RPMI8226 (cell line): ENCODE measurements at places on chromosomes 16 and 17.

GRCh38 chr16:2486645-2487516 lies 12.0 kb downstream of the TBC1D24 start:
- DNase-seq, result no peak

- no peak for DNase-seq
Measured at GRCh38 chr16:11064202-11064540, 119.8 kb downstream of the CLEC16A start.

DNA sequence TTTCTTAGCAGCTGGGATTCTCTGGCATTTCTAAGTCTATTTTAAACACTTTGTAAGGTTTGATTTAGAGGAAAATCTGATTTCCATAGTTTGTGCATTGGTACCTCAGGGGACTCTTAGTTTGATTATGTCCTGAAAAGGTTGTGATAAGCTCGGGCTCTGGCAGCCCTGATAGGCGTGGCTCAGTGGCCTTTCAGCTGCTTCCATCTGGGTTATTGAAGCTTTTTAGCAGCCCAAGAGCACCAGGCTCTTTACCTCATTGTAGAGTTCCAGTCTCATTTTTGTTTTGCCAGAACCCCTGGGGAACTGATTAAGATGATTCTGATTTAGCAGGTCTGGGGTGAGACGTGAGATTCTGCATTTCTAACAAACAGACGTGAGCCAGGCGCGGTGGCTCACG lies 412.3 kb downstream of the XYLT1 start:
- DNase-seq, result no peak

DNA sequence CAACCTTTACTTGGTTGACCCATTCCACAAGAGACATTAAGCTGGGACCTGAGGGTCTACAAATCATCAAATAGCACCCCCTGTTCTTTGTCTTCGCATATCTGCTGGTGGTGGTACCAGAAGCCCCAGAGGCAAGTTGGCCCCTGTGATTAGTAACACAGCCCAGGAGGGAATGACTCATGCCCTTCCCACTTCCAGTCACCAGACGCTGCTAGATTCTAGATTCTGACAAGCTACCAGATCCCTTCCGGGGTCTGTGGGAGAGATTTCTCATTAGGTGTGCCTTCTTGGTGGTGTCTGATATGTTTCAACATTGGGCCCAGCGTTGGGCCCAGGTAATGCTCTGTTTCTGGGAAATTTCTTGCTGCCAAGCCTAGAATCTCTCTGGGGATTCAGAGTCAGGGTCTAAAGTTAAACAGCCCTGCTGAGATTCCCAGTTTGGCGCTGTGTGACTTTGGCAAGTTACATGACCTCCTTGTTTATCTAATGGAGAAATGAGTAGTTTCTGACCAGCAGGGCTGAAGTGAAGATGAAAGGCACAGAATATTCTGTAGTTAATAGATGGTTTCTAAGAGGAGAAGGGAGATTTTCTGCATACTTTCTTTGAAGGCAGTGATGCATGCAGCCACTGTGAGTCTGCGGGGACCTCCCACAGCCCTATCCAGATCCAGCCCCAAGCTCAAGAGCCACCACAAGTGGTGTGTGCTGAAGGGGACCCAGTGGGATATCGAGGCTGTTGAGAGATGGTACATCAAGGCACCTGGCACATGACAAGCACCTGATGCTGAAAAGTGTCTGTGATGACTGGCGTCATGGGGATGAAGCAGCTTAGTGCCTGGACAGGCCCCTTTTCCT lies 3.9 kb downstream of the TRPV2 start:
- no peak for DNase-seq

DNA sequence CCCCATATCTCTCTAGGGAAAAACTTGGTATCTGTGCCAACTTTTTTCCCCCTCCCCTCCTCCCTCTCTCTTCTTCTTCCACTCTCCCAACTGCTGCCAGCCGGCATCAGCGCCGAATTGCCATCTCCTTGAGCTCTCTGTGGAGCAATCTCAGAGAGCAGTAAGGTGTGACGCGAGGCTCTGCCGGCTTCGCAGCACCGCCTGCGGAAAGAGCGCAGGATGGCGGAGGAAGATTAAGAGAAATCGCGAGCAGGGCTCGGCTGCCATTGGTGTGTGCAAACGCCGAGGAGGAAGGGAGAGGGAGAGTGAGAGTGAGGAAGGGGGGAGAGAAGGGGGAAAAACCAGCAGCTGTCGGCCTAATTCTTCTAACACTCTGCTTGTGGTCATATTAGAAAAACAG lies 44.2 kb downstream of the NEUROD2 start:
- DNase-seq, result no peak

DNA sequence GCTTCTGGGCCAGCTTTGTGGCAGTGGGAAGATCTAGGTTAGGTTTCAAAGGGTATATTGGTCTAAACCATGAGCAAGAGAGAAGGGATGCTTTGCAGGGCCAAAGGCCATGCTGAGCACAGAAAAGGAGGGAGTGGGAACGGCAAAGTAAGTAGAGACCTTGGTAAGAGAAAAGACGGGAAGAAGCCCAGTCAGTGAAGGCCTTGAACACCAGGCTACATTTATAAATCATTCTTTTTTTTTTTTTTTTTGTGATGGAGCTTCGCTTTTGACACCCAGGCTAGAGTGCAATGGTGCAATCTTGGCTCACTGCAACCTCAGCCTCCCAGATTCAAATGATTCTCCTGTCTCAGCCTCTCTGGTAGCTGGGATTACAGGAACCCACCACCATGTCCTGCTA lies 18.1 kb downstream of the TOM1L2 start:
- DNase-seq, result no peak

- no peak for DNase-seq
Measured at GRCh38 chr16:23528644-23529310, 18.5 kb upstream of the GGA2 start.

GRCh38 chr16:84660973-84661372 lies 12.7 kb downstream of the KLHL36 start:
- no peak for DNase-seq

DNA sequence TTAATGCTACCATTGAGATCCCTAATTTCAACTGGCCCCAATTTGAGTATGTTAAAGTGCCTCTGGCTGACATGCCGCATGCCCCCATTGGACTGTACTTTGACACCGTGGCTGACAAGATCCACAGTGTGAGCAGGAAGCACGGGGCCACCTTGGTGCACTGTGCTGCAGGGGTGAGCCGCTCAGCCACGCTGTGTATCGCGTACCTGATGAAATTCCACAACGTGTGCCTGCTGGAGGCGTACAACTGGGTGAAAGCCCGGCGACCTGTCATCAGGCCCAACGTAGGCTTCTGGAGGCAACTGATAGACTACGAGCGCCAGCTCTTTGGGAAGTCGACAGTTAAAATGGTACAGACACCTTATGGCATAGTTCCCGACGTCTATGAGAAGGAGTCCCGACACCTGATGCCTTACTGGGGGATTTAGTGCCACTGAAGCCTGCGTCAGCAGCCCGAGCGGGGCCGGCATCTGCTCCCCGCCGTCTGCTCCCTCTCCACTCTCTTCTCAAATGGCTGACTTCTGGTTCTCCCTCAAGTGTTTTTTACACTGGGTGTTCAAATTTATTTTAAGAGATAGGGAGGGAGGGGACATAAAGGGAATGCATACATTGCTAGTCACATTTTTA lies 22.9 kb downstream of the DUSP14 start:
- DNase-seq, result no peak

GRCh38 chr16:13348416-13348815 lies 447.0 kb downstream of the SHISA9 start:
- DNase-seq, result no peak

DNA sequence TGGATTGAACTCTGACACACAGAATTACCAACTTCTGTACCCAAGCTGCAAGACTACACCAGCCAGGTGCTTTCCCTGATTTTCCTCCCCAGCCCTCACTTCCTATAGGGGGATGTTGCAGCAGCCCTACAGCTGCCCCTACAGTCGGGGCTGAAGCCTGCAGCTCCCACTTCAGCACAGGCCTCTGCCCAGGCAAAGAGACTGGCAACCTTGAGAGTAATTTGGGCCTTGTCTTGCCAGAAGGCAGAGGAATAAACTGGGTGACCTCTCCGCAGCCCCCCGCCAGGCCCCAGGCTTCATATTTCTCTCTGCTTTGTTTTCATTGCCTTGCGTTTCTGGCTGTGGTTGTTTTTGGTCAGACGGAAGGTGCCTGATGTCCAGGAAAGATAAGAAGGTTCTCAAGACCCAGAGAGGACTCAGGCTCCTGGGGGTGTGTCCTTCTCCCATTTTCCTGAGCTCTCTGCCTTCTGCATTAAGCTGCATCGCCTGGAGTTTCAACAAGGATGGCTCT lies 32.0 kb downstream of the SLC6A4 start:
- no peak for DNase-seq

DNA sequence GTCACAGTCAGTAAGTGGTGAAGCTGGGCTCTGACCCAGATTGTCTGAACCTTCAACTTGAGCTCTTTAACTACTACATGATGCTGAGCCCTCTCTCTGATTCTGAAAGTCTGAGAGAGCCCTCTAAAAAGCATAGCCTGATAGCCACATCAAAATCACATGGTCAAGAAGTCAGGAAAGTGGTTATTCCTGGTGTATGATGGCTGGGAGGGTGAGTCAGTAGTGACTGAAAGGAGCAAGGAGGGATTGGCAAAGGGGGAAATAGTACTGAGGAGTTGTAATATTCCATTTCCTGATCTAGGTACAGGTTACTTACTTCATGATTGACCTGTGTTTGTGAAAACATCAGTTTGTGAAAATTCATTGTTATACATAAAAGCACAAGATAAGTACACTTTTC lies 89.1 kb downstream of the SSH2 start:
- DNase-seq, result no peak

- no peak for DNase-seq
Measured at GRCh38 chr17:8732406-8733085, 12.1 kb downstream of the CCDC42 start.

DNA sequence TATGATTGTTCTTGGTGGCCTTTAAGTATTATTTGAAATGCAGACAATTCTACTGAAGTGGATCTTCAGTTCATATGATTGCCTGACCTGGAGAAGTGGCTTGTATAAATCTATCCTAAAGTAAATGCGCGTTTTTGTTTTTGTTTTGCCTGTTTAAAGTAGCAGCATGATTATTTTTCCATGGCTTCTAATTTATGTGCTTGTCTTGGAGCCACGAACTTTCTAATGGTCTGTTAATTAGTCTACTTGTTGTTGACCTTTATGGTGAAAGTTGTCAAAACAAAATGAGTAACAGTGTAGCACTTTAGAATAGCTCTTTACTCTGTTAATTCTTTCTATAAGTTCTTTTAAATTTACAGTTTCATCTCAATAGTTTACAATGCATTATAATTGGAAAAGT lies 1.7 kb downstream of the PRKAR1A start:
- DNase-seq, result no peak

- DNase-seq, result peak; percentile 74
Measured at GRCh38 chr16:2429771-2430663, 770 bp downstream of the CCNF start.

- DNase-seq, result no peak
Measured at GRCh38 chr17:4389079-4389478, 22.6 kb upstream of the UBE2G1 start.

DNA sequence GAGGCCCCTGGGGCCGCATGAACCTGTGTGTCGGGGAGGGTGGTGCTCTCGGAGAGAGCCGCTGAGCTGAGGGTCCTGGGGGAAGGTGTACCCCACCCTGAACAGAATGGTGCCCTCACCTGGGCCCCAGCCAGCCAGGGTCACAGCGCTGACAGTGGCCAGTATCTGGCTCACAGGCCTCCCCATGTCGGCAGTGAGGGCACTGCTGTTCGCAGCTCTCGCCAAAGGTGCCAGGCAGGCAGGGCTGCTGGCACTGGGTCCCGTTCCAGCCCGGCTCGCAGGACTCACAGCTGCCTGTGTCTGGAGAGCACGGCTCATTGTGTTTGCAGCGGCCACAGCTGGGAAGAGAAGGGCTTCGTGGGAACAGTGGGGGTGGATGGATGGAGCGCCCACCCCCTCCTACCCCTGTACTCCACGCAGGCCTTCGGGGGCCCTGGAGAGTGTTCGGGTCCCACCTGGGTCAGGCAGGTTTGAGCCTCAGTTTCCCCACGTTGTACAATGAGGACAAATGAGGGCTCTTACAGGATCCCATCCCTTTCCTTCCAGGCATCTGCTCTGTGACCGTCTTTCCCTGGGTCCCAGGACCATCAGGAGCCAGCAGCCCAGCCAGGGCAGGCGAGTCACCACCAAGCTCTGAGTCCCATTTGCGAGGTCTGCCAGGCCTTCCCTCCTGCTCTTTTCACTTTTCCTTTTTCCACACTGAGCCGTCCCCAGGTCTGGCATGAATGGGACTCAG lies 5.0 kb downstream of the SCARF1 start:
- no peak for DNase-seq

- no peak for DNase-seq
Measured at GRCh38 chr17:10186771-10187410, 11.5 kb downstream of the GAS7 start.

DNA sequence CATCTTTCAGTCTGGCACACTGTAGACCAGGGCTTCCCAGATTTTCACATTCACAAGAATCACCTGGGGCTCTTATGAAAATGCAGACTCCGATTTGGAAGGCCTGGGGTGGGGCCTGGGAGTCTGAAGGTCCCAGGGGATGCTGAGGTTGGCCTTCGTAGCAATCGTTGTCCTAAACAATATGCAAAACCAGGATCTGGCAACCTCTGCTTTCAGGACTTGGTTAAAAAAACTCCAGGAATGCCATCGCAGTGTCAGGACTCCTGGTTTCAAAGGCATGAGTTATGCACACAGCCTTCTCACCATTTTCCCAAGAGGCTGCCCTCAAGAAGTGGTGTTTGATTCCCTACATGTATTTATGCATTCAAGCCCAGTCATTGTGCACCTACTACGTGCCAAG lies 6.7 kb downstream of the CLEC19A start:
- no peak for DNase-seq

- DNase-seq, result peak; percentile 47
Measured at GRCh38 chr17:81868674-81869220, 2.4 kb downstream of the ARHGDIA start.

DNA sequence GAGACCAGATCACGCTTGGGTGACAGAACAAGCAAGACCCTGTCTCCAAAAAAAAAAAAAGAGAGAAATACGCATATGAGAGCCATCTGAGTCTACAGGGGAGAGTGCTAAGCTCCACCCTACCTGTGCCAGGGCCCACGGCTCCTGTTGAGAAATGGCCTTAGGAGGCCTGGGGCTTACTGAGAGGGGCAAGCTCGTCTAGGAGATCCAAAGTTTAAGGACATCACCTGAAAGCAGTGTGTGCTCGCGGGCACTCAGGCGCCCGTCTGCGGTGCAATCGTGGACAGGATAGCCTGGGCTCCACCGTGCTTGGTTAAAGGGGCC lies 14.5 kb upstream of the BAIAP2 start:
- no peak for DNase-seq

DNA sequence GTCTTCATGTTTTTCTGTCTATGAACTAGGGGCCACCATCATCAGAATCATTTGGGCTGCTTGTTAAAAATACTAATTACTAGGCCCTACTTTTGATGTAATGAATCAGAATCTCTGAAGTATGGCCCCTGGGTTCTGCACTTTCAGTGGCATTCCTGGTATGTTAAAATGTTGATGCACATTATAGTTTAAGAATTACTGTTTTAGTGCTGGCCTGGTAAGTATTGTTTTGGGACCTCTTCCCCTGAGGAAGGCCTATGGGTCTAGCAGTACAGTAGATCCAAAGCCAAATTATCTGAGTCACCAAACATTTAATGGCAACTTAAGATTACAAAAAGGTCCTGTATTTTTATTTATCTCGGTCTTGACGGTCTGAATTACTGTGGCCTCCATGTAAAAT lies 58.8 kb downstream of the AP2B1 start:
- DNase-seq, result no peak

GRCh38 chr17:45311760-45312476 lies 4.9 kb downstream of the MAP3K14 start:
- DNase-seq, result peak; percentile 89
